ENCODE measurements at places on chromosomes 2 and 18.

- DNase-seq = no peak
Measured at GRCh38 chr2:100971221-100971620, 30.9 kb upstream of the RPL31 start.

- no peak for DNase-seq
Measured at GRCh38 chr2:168895771-168896170, 5.3 kb upstream of the G6PC2 start.

DNA sequence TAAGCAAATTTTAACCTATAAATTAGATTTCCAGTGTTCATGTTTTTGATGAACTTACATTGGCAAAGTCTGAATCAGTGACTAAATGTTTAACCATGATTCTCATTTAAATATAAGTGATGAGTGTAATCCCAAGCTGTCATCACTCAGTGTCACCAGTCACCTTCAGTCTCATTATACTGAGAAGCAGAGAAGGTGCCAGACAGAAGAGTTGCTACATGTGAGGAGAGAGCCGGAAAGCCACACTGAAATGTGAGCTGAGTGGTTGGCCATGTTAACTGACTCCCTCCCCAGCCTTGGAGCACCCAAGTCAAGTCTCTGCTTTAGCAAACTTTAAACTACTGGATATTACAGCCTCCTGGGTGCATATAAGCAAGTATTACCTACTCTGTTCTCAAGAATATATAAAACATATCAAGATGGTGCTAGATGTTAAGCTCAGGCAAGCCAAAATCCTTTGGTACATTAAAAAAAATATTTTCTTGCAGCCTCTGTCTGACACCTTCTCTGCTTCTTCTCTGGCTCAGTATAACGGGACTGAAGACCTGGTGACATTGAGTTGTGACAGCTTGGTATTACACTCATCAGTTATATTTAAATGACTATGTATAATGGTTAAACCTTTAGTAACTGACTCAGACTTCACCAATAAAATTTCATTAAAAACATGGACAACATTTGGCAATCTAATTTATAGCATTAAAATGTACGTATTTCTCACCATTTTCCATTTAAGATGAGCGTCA lies 75.8 kb upstream of the MAP3K20 start:
- DNase-seq = no peak

DNA sequence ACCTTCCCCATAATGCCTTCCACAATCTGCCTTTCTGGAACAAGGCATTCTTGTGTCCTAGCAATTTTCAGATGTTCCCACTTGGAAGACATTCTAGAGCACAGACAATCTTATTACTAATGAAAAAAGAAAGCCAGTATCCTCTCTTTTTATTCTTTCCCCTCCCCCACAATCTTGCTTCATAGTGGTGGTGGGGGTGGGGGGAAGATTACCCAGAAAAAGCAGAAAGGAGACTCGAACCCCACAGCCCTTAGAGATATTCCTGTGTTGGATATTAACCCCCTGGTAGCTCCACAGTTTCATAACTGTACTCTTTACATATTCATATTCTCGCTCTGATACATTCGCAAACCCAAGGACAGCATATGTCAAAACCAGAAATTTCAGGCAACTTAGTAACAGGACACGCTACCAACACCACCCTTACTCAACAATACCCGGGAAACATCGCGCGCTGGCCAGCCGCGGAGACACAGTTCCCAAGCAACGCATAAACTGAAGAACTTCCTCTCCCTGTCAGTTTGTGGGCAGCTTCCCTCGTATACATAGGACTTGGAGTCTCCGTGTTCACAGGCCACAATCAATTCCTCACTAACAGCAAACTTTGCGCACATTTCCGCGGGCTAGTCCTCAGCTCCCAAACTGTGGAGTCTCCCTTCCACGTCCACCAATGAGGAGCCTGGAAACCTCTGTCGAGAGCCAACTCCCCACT lies 793 bp downstream of the NR4A2 start:
- DNase-seq = no peak

DNA sequence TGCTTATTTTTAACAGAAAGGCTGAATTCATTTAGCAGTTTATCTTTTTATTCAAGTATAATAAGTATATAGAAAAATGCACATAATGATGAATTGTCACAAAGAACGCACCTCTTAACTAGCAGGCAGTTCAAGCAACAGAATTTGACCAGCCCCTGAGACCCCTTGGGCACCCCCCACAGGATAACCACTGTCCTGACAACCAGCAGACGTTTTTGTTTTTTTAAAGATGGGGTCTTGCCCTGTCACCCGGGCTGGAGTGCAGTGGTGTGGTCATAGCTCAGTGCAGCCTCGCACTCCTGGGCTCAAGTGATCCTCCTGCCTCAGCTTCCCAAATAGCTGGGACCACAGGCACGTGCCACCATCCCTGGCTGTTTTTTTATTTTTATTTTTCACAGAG lies 14.0 kb downstream of the PRELID3A start:
- no peak for DNase-seq

DNA sequence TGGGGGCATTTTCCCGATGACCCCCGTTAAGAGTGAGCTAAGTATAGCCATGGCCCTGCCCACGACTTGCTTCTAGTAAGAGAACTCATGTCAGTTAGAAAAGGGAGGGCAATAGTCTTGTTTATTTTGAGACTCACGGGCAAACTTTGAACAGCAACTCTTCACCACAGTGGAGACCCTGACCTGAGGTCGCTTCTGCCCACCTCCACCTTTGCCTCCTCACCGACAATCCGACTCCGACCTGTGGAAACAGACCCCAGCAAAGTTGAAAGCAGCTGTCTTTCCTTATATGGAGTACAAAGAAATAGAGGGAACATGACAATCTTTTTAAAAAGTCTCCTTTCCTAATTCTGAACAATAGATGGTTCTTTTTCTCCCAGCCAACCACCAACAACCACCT lies 155.0 kb upstream of the GCFC2 start:
- DNase-seq = no peak

DNA sequence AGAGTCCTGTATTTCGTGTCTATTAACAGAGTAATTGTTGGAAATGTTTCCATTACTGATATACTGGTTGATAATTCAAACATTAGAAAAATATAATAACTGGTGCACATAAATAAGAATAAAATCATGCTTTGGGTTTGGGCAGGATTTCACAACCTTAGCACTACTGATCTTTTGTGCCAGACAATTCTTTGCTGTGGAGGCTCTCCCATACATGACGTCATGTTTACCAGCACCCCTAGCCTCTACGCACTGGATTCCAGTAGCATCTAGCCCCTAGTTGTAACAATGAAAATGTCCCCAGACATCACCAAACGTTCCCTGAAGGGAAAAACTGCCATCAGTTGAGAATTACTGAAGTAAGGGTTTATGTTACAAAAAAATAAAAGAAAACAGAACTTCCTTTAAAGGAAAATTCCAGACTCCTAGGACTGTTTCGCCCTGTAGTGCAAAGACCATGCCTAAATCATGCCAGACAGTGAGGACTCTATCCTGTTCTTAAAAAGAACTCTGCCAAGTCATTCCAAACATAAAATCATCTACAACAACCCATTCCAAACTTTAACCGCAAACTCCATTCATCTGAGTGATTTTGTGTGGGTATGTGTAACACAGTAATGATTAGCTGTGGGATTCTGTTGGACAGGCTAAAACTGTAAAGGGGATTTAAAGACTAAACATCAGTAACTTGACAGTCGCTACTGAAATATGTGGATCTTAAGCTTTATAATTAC lies 313.4 kb upstream of the CCDC68 start:
- no peak for DNase-seq

DNA sequence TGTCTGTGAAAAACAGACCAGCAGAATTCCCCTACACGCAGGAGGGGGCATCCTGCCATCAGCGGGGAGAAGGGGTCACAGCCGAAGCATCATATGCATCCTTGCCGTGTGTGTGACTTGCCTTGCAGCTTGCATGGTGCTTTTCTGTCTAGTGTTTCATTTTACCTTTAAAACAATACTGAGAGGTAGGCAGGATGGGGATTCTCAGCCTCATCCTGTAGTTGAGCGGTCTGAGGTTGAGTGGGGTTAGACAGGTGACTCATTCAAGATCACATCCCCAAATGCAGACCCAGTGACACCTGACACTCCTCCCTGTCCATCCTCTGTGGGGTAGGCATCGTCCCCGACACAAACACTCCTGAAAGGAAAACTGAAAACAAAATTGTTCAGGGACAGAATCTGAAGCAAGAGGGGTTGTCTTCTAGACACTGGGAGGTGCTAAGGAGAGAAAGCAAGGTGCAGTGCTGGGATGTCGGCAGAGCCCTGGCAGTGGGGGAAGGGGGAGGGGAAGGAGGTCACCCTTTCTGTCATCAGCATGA lies 7.9 kb downstream of the ARL4C start:
- DNase-seq = no peak

Measured in stimulated activated CD4-positive, alpha-beta T cell treated with anti-CD3 and anti-CD28 coated beads, Interleukin-1b, Interleukin-23, amount 100 ng/mL, for 4 hours (primary cell).